CD4-positive, alpha-beta T cell treated with Interleukin-10 for 1 hour (primary cell): ENCODE measurements at places on chromosomes 1 and 21.
A peak's percentile ranks its signal among the peaks of the same experiment; 100 is the strongest.

DNA sequence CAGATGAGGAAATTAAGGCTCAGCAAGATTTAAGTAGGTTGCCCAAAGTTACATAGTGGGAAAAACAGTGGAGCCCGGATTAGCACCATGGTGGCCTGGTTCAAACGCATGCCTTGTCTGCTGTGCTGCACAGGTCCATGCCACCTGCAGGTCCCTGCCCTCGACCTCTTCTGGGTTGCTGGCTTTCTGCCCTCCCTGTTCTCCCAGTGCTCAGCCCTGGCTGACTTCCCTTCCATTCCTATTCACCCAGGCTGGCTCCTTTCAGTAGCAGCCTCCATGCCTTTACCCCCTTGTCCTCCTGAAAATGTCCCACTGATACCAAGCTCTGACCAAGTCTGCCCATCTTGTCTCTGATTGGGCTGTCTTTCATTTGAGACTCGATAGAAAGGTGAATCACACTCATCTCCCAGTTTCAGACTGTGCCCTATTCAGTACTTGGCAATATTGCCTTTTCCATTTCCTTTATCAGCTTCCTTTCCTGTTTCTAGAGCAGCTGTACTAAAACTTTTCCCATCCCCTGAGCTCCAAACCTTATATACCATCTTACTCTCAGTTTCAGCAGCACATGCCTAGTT is 75.8 kb downstream of the ST3GAL3 start:
- DNase-seq: no peak

DNA sequence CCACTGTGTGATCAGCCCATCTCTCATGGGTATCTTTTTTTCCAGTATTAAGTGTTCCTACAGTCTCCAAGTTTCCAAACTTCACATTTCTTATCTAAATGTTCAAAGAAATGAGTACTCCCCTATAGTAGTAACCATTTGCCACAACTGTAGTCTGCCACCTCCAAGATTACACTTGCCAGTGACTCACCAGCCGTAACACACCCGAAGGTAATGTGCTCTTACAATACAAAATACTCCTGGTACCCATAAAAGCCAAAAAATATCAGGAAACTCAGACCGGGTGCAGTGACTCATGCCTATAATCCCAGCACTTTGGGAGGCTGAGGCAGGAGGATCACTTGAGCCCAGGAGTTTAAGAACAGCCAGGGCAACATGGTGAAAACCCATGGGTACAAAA is 20.5 kb upstream of the ZNF496 start:
- no peak for DNase-seq

DNA sequence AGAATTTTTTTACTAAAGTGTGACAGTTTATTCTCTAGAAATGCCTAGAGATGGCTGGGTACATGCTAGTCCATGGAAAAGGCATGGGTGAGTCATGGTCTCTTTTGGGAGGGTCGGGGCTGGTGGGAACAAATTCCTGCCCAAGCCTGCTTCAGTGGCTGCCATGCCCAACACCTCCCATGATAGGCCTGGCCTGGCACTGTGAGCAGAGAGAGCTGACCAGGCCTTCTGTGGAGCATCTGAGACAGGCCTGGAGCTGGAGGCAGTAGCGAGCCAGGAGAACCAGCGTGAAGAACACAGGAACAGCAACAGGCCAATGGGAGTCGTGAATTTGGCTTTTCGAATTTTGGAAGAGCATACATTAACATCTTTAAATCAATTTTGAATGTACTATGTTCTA is 209.2 kb downstream of the SDCCAG8 start:
- no peak for DNase-seq

DNA sequence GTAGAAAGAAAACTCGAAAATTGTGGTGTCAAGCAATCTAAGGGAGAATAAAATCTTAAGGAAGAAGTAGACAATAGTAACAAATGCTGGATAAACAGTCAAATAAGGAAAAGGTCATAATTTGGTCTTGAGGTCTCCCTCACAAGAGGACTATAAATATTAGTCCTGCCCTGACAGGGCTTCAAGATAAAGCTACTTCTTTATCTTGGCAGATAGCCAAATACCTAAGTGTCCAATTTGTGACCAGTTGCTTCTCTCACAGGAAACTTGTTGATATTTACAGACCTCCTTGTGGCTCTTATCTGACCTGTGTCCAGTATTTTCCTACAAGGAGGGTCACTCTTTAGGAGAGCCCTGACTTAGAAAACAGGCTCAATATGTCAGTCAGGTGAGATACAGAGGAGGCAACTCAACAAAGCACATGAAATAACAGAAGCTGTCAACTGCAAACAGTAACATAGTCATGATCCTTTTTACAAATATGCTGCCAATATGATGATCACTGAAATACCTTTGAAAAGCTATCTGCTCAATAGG is 88.8 kb downstream of the TNNI3K start:
- DNase-seq: no peak

DNA sequence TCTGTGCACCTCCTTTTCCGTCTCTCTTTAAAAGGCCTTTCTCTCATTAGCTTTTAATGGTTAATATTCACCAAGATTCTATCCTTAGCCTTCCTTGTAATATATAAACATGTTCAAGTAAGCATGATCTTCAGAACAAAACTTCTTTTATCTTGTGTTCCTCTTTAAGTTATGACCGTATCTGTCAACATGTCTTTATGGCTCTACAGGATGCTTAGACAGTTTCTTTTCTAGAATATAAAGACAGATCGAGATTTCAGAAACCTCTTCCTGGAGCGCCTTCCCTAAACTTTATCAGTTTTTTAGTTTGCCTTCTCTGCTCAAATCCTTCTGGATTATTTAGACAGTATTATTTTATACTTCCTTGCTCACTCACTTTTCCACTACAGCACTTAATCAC is 7.2 kb downstream of the RO60 start:
- DNase-seq: no peak

DNA sequence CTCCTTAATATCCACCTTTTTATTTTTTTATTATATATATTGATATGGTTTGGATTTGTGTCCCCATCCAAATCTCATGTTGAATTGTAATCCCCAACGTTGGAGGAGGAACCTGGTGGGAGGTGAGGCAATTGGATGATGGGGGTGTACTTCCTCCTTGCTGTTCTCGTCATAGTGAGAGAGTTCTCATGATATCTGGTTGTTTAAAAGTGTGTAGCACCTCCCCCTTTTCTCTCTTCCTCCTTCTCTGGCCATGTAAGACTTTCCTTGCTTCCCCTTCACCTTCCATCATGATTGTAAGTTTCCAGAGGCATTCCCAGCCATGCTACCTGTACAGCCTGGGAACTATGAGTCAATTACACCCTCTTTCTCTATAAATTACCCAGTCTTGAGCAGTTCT is 22.7 kb upstream of the CCSAP start:
- no peak for DNase-seq

GRCh38 chr1:169670836-169671235 is 40.6 kb downstream of the SELL start:
- no peak for DNase-seq

GRCh38 chr1:44237721-44238457 is 24.6 kb downstream of the DMAP1 start:
- DNase-seq: peak; percentile 14
